ENCODE measurements at places on chromosomes 2 and 18. TPM values are rescaled to one million over a fixed set of nuclear protein-coding genes. Genes with fewer than 3 reads are reported as not detected.

The CCDC121 gene
- 1.1 TPM for total RNA-seq

The MALL gene
- total RNA-seq: 4.4 TPM

The CENPA gene
- total RNA-seq: 2.9 TPM

DNA sequence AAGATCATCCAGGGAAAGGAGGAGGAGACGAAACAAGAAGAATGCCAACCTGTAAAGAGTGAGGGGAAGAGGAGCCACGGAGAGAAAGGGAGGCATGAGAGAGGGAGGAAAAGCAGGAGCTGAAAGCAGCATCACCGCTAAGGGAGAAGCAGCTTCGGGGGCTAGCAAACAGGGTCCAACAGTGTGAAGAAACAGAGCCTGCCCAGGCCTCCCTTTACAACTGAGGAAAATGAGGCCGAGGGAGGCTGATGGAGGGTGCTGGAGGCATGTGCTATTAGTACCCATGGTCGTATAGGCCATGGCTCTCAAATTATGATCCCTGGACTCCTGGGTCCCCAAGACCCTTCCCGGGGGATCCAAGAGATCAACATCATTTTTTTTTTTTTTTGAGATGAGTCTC, 50.4 kb upstream of the ASPRV1 start:
- no peak for DNase-seq

GRCh38 chr2:177403838-177404237, 11.3 kb downstream of the AGPS start:
- no peak for DNase-seq

GRCh38 chr18:27500531-27500930, 315.4 kb upstream of the CHST9 start:
- no peak for DNase-seq

DNA sequence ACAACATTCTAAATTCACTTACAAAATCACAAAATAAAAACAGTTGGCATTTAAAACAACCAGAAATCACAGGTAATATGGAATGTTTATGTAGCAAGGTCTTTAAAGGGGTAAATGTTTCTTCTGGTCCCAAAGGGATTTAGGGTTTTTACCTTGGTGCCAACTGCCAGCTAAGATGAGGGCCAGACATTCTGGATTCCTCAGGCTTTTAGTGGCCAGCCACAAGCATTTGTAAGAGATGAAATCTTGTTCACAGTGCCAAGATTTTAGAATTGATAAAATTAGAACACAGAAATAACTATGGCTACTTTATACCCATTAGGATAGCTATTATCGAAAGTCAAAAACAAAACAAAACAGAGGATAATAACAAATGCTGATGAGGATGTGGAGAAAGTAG, 60.4 kb upstream of the CDKL4 start:
- DNase-seq: peak; percentile 43

DNA sequence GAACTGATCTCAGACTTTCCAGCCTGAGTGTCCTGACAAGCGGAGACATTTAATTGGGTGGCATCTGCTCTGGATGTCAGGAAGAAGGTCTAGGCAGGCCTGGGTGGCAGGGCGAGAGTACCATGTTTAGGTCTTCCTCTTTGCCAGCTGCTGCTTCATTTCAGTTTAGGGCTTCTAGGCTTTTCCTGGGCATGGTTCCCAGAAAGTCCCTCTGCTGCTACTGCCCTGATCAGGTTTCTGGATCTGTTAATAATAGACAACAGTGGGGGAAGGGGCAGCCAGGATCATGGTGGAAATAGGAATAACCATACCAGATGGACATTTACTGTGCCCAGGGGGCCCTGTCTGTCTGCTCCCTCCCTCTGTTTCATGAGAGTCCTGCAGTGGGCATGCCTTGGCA, 2.3 kb upstream of the PLCD4 start:
- DNase-seq: no peak

DNA sequence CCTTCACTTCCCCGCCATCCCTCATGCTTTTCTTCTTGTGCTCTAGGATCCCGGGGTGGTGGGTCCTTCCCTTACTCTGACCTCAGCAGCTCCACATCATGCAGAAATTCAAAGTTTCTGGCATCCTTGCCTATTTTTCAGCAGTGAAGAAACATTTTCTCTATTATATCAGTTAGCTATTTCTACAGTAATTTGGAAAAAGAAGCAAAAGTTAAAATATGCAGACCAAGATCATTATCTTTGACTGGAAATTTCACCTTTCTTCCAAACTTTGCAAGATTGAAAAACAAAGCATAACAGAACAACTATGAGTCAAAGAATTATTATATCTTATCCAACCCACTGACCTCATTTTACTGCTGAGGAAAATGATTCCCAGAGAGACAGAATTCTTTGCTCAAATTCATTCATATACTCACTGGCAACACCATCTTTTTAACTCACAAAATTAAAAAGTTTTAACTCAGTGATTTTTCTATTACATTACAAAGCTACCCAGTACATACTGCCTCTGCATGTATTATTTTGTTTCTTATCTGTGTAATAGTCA, 40.5 kb downstream of the ANTXR1 start:
- peak; percentile 38 for DNase-seq

DNA sequence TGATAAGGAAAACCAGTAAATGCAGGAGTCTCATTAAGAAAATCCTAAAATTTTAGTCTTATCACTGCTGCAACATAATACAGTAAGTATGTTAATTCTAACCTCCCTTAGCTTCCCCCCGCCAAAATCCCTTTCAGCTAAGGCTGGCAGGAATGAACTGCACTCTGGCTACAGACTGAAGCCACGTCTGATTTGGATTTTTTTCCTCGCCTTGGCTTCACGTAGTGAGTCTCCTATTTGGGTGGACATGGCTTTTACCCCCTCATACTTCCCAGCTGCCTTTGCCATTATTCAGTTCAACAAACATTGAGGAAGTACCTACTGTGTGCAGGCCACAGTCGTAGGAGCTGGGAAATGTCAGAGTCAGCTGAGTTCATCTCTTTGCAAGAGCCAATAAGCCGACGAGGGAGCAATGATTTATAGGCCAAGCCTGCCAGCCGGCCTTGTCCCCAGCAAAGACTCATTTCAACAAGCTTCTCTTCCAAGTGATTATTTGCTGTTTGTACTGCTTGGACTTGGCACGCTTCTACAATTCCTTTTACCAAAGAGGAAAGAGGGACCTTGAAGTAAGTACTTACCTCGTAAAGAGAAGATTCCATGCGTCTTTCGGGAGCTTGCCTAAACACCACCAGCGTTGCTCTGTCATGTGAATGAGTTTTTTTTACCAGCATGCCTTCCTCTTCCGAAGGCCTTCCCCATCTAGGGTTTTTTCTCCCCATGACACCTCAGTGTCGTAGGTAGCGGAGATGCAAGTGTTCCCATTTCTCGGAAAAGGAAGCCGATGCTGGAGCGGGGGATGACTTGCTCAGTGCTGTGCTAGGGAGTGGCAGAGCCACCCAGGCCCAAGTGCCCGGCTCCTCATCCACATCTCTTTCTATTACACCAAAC, 138.6 kb downstream of the KLHL29 start:
- DNase-seq: peak; percentile 75

GRCh38 chr2:189372688-189373257, 68.5 kb upstream of the WDR75 start:
- DNase-seq: no peak

DNA sequence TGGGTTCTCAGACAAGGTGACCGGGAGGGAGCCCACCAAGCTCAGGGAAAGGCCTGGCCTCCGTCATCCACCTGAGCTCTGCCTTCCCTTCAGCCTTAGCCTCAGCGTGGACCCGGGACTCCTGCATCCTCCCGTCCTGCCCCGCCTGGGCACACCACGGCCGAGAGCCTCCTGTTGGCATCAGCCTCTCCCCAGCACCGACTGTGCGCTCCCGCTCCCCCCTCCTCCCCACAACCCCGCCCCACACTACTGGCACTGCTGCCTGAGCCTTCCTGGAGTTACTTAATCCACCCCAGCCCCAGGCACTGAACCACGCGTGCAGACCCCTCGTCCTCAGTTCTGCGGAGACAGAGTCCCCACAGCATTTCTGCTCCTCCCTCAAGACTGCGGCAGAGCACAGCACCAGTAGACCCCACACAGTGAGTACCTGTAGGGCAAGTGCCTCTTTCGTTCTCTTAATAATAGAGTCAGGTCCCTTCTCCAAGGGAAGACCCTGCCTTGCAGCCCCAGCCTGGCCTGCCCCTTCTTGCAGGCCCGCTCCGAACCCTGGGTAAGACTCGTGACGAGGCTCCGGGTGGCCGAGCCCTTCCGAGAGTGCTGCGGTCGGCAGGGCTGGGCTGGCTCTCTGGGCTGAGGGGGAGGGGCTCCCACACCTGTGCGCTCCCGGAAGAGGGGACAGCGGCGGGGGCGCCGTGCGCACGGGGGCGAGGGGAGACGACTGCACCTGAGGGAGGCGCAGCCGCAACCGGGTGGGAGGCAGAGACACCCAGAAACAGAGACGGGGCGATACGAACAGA, at the start of gene AMER3:
AMER3 (plus strand) TSS at position 285 of the 797 bp plus-strand sequence. CDS start 6,533 bp downstream, outside the sequence.
- DNase-seq: peak; percentile 79

DNA sequence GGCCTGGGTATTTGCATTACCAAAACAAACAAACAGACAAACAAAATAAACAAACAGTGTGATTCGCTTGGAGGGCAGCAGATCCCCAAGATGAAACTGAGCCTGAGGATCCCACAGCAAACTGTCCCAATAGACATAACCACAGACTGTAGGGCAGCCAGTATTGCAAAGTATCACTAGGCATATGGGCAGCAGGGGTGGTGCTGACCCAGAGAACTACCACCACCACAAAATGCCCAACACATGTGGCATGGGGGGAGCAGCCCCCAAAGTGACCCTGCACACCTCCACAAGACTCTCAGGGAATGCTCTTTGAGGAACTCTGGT, 330.1 kb downstream of the CYRIA start:
- peak; percentile 65 for DNase-seq

Data from osteoblast (primary cell).